ENCODE measurements at places on chromosomes 7 and 10. TPM values are rescaled to one million over a fixed set of nuclear protein-coding genes. Genes with fewer than 3 reads are reported as not detected.

RNF32 gene
- total RNA-seq: 0.14 TPM

- DNase-seq: no peak
Observed at GRCh38 chr10:129744134-129745111, 219.7 kb downstream of the EBF3 start.

GRCh38 chr7:38310591-38311101, 37.2 kb upstream of the TARP start:
- no peak for DNase-seq

- no peak for DNase-seq
Observed at GRCh38 chr10:94676496-94676895, 7.0 kb upstream of the CYP2C18 start.

IFT22 gene
- total RNA-seq: 24.2 TPM

DNA sequence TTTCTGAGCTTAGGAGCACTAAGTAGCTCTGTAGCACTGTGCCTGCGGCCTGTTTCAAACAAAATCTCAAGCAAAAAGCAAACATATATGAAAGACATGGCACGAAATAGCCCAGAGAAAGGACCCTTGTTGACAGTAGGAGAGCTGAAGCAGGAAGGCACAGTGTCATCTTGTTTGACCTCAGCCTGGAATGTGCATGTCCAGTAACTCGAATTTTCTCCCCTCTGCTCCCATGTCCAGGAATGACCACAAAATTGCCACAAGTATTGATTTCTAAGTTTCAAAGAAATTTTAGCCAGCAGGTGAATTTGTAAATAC, 301.0 kb downstream of the CCDC3 start:
- DNase-seq: no peak

GRCh38 chr7:29482056-29482455, 81.6 kb upstream of the PRR15 start:
- no peak for DNase-seq

DNA sequence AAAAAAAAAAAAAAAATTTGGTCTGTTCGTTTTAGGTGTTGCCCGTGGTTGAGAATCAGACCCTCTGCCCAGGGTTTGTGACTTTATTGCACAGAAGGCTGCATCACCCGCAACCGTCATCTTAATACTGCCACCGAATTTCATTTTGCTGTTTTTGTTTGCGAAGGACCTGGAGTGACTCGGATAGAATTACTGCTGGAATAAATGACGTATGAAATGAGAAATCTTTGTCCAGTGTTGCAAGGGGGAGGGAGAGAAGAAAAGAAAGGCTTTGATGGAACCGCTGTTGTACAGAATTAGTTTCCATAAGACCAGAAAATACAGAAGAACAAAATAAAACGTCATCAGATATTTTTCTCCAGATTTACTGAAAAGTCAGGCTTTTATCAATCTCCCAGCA, 103.3 kb downstream of the GALNT17 start:
- no peak for DNase-seq

MXI1 gene
- 8.4 TPM for total RNA-seq

DNA sequence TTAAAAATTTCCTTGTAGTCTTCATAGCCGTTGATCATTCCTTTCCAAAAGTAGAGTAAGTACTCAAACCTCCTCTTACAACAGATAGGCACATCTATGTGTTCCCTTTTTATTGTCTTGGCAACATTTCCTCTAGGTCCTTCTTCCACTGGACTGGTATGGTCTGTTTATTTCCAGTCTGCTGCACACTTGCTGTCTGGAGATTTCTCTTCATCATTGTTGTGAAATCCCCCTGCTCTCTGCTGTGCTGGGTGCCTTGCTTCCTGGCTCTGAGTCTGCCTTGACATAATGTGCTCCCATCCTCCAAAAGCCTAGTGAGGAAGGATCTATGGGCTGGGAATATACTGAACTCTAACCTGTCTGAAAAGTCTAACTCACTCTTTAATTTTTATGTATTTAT, 545.3 kb upstream of the VSTM2A start:
- no peak for DNase-seq

FAM221A gene
- total RNA-seq: 8.4 TPM

DNA sequence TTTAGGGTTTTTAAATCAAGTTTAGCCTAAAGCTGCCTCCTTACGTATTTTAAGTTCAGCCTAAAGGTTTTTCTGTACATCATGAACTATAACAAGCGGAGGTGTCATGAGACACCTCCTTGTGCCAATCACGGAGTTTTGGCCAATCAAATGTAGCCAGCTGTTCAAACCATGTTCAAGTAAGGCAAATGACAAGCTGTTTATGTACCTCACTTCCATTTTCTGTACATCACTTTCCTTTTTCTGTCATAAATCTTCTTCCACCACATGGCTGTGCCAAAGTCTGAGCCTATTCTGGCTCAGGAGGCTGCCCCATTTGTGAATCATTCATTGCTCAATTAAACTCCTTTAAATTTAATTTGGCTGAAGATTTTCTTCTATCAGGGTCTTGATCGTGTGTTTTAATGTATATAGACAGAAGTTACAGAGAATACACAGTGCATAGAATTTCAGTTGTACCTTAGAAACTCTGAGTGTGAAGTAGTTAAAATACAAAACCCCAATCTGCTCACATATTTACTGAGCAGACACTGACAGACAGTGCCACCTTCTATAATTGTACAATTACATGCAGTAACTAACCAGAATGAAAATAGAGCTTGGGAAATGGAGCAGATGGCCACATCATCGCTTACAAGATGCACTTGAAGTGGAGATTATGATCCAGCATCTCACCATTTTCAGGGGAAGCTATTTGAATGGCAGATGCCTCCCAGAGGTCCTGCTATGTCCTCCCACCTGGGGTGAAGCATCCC, 76.9 kb upstream of the LANCL2 start:
- DNase-seq: no peak

- DNase-seq: no peak
Observed at GRCh38 chr7:80287400-80288174, 153.0 kb downstream of the GNAI1 start.
